ENCODE measurements at places on chromosomes 5 and 9.

GRCh38 chr9:37936965-37937364 lies 33.0 kb upstream of the SLC25A51 start:
- no peak for DNase-seq

- no peak for DNase-seq
These were observed 272.6 kb downstream of the MSX2 start for GRCh38 chr5:174996941-174997340.

DNA sequence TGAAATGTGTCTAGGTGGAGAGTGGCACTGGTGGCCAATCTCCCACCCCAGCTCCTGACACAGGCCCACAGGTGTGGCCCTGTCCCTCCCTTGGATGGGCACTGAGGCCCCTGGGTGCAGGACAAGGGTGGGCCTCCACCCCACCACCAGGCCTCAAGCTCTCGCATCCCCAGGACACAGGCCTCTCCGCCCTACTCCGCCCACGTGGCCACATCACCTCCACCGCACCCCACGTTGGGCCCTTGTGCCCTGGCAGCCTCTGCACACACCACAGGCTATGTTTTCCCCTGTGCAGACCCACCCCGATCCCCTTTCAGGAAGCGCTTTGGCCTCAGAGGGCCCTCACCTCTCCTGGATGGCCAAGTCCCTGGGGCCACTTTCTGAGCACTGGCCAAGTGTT lies 54.7 kb downstream of the SECISBP2 start:
- DNase-seq: no peak

- DNase-seq: no peak
These were observed 62.8 kb downstream of the GNA14 start for GRCh38 chr9:77585335-77585786.

DNA sequence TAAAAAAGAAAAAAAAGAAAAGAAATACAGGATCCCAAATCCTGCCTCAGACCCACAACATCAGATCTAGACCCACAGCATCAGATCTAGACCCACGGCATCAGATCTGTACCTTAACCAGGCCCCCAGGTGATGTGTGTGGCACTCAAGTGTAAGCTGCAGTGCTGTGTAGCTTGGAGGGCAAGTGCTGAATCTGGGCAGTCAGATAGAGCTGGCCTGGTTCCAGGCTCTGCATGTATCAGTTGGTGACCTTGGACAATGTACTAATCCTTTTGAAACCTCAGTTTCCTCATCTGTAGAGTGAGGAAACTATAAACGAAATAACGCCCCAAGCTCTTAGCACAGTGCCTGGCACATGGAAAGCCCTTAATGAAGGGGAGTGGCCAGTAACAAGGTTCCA lies 16.7 kb downstream of the COL15A1 start:
- DNase-seq: no peak

GRCh38 chr5:163585206-163585605 lies 79.8 kb downstream of the MAT2B start:
- no peak for DNase-seq

GRCh38 chr5:118478852-118479251 lies 509.5 kb downstream of the DTWD2 start:
- DNase-seq: no peak

- DNase-seq: no peak
These were observed at the start of gene ADAMTS2 for GRCh38 chr5:179345433-179346321. Gene ADAMTS2, minus strand, starts transcription at chr5:179345461. Its CDS starts 133 bp downstream, at chr5:179345328.

GRCh38 chr9:14075218-14075617 lies 238.7 kb downstream of the NFIB start:
- no peak for DNase-seq

DNA sequence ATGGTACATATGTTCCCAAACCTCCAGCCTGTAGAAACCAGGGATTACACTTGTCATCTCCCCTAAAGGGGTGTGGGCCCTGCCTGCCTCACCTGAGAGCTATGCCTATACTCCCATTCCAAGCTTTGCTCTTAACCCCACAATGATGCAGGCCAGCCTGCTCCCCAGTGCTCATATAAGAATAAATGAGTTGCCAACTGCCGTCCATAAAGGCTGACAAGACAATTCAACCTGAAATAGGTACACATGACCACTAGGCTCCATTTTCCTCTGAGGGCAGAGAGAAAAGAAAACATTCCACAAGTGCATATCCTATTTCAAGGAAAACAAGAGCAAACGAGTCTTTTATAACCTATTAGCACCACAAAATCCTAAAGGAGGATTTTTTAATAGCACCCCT lies 28.4 kb downstream of the SKP1 start:
- DNase-seq: no peak

Data from anterior cingulate cortex (tissue), 58 donors.